ENCODE measurements at places on chromosomes 1 and 21. TPM values are rescaled to one million over a fixed set of nuclear protein-coding genes. Genes with fewer than 3 reads are reported as not detected.

NTRK1 gene
- 22.6 TPM for polyA plus RNA-seq

PSMB4 gene
- 544 TPM for polyA plus RNA-seq

PDPN gene
- polyA plus RNA-seq, result 7.9 TPM

SYT14 gene
- polyA plus RNA-seq, result 0.57 TPM

ALX3 gene
- polyA plus RNA-seq, result not detected

PGBD2 gene
- polyA plus RNA-seq, result 7.2 TPM

- no peaks in the 10 kb centered on the region for H3K36me3 ChIP-seq
- H3K4me3 ChIP-seq, result no peak overlapping the region
- H3K4me1 ChIP-seq, result no peaks in the 10 kb centered on the region
- no peak for DNase-seq
- no peak overlapping the region for H3K27ac ChIP-seq
- no peaks in the 10 kb centered on the region for H3K27me3 ChIP-seq
These were observed 124.2 kb upstream of the OLFM3 start for GRCh38 chr1:102120910-102121309.

DNA sequence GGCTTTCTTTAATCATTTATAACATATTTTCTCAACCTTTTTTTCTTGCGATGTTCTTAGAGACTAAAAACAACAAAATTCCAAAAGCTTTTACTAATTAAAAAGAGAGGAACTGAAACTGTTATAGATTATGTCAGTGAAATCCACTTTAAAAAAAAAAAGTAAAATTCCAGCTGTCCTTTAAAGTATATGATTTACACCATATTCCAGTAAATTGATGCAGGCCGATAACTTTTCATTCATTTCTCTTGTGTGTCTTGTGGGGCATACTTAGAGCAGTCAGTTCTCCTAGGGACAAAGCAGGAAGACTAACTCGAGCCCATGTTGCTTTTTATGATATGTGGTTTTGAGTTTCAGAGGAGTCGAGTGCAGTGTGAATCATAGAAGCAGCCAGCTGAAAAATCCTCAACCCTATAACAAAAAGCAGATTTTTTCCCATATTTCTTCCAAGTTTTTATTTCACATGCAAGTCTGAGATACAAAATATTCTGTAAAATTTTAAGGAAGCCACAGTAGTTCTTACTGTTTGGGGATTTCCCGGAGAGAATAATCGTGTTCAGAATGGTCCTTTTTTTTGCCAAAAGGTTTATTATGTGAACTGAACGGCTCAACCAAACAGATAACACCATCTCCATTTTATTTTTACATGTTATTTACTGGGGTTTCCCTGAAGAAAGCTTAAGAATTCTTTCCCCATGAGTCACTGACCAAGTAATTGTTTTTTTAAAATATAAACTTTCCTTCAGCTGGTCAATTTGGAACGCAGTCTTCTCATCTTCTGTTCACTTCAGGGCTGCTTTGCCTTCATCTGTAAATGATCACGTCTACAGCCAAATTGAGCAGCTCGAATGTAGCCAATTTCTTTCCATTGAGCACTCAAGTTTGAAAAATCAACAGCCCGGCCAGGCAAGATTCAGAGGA lies 77.0 kb upstream of the C1orf105 start:
- no peak for DNase-seq
- no peaks in the 10 kb centered on the region for H3K36me3 ChIP-seq
- H3K27me3 ChIP-seq, result no peaks in the 10 kb centered on the region
- H3K4me1 ChIP-seq, result peaks cover 12% of the 10 kb centered on the region
- no peak overlapping the region for H3K4me3 ChIP-seq
- H3K27ac ChIP-seq, result no peak overlapping the region

DNA sequence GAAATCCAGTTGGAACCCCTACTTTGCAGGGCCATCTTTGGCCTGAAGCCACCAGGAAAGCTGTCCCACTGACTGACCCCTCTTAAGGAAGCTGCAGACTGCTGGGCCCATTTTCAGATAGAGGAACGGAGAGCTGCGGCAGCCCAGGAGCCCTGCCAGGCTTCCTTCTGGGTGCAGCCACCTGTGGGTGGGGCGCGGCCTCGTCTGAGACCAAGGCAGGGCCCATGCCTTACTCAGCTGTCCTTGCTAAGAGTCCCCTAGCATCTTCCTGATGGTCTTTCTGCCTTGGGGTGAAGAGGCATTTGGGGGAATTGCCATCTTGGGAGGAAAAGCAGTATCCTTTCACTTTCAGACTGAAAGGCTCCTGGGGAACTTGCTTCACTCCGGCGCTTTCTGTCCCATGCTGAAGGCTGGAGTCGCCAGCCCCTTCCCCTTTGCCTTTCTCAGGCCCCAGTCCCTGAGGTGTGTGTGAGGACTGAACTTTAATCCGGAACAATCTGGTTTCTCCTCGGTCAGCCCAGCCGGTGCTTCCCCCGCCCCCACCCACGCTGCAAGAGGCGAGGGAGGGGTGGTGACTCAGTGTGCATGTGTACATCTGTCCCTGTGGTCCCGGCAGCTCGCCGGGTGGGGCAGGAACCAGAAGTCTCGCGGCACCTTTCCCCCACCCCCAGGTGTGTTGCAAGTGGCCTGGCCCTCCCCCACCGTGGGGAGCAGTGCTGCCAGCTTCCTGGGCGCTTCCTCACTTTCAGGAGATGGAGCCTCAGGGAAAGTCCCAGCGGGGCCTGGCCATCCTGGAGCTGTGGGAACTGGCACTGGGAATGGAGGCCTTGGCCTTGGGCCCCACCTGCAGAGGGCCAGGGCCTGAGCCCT lies 5.1 kb downstream of the ZC3H12A start:
- peaks cover 68% of the 10 kb centered on the region for H3K4me1 ChIP-seq
- H3K27ac ChIP-seq, result peak overlapping the region; percentile 90
- no peaks in the 10 kb centered on the region for H3K36me3 ChIP-seq
- DNase-seq, result peak; percentile 94

- no peaks in the 10 kb centered on the region for H3K36me3 ChIP-seq
- H3K4me3 ChIP-seq, result no peak overlapping the region
These were observed 4.1 kb downstream of the NUAK2 start for GRCh38 chr1:205317311-205317917.

DNA sequence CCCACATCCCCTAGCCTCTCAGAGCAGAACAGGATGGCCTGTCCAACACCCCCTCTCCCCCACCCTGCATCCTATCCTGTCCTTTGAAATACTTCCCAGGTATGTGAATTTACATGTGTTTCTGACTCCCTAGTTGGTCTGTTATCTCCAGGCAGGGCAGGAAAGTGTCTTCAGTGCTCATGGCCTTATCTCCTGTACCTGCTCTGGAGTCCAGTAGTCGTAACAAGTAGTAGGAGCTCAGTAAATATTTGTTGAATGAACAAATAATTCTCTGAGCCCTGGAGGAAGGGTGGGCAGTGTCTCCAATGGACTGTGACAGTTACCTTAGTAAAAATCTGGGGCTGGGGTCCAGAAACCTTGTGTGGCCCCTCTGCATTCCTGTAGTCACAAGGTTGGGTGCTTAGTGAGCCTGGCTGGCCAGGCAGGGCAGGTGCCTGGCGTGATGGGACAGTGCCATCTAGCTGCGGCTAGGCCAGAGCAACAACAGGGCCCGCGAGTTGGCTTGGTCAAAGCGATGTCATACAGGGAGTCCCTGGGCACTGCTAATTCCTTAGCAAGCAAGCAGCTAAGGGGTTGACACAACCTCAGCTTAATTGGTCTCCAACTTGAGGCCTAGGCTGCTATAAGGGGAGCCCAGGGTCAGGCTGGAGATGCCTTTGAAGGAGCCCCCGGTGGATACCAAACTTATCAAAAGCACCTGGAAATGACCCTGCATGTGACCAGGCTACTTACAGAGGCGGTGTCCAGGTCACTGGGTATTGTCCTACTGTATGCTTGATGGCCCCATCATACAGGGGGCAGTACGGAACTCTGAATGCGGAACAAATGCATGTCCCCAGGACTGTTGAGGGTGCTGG lies 89.0 kb upstream of the PPM1J start:
- no peaks in the 10 kb centered on the region for H3K27me3 ChIP-seq
- DNase-seq, result peak; percentile 85
- no peaks in the 10 kb centered on the region for H3K4me1 ChIP-seq
- H3K27ac ChIP-seq, result no peak overlapping the region

GRCh38 chr1:27397749-27398148 lies 5.3 kb downstream of the GPR3 start:
- no peak overlapping the region for H3K27ac ChIP-seq
- peaks cover 17% of the 10 kb centered on the region for H3K4me1 ChIP-seq
- no peak for DNase-seq
- no peaks in the 10 kb centered on the region for H3K36me3 ChIP-seq
- H3K27me3 ChIP-seq, result no peaks in the 10 kb centered on the region

GRCh38 chr1:209585672-209586071 lies 2.2 kb downstream of the CAMK1G start:
- H3K4me1 ChIP-seq, result peaks cover 23% of the 10 kb centered on the region
- H3K27ac ChIP-seq, result no peak overlapping the region
- H3K27me3 ChIP-seq, result no peaks in the 10 kb centered on the region
- H3K4me3 ChIP-seq, result no peak overlapping the region

DNA sequence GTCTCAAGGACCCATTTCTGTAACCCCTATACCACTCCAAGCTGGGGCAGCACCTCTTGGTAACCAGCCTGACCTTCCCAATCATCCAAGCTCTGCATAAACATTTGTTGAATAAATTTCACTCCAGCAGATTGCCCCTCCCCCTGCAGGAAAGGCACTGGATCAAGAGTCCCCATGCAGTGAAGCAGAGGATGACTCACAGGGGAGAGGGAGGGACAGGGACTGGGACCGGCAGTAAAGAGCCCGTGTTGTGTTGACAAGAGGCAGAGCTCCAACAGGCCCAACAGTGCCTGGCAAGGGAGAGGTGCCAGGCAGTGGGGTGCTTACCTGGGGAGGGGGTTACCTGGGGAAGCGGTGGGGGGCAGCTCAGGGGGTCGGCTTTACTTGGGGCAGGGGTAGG lies 32.3 kb downstream of the SLC9A1 start:
- H3K4me3 ChIP-seq, result no peak overlapping the region
- peak; percentile 93 for DNase-seq
- no peak overlapping the region for H3K27ac ChIP-seq
- H3K27me3 ChIP-seq, result no peaks in the 10 kb centered on the region

GRCh38 chr21:37908691-37909090 lies 7.6 kb downstream of the KCNJ6 start:
- peaks cover 6% of the 10 kb centered on the region for H3K27me3 ChIP-seq
- H3K4me1 ChIP-seq, result no peaks in the 10 kb centered on the region
- no peaks in the 10 kb centered on the region for H3K36me3 ChIP-seq
- DNase-seq, result no peak
- no peak overlapping the region for H3K27ac ChIP-seq

GRCh38 chr1:182977480-182977879 lies 24.5 kb upstream of the SHCBP1L start:
- H3K36me3 ChIP-seq, result no peaks in the 10 kb centered on the region
- no peaks in the 10 kb centered on the region for H3K4me1 ChIP-seq
- no peak overlapping the region for H3K27ac ChIP-seq
- no peak overlapping the region for H3K4me3 ChIP-seq
- no peak for DNase-seq
- no peaks in the 10 kb centered on the region for H3K27me3 ChIP-seq

DNA sequence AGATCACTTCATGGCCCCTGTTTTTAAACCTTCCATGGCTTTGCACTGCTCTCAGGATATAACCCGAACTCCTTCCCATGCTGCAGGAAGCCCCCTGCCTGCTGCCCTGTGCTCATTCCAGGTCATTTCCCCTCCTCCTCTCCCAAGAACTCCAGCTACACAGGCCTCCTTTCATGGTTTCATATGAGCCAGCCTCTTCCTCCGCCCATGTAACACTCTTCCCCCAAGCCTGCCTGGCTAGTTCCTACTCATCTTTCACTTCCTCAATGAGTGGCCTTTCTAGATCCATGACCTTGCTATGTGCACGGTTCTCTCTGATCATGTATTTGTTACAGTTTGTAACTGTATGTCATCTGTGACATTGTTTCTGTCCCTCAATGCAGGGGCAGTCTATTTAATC lies 3.1 kb upstream of the NCF2 start:
- H3K4me1 ChIP-seq, result peaks cover 4% of the 10 kb centered on the region
- no peaks in the 10 kb centered on the region for H3K27me3 ChIP-seq
- H3K27ac ChIP-seq, result no peak overlapping the region
- no peak overlapping the region for H3K4me3 ChIP-seq
- H3K36me3 ChIP-seq, result no peaks in the 10 kb centered on the region
- DNase-seq, result no peak

DNA sequence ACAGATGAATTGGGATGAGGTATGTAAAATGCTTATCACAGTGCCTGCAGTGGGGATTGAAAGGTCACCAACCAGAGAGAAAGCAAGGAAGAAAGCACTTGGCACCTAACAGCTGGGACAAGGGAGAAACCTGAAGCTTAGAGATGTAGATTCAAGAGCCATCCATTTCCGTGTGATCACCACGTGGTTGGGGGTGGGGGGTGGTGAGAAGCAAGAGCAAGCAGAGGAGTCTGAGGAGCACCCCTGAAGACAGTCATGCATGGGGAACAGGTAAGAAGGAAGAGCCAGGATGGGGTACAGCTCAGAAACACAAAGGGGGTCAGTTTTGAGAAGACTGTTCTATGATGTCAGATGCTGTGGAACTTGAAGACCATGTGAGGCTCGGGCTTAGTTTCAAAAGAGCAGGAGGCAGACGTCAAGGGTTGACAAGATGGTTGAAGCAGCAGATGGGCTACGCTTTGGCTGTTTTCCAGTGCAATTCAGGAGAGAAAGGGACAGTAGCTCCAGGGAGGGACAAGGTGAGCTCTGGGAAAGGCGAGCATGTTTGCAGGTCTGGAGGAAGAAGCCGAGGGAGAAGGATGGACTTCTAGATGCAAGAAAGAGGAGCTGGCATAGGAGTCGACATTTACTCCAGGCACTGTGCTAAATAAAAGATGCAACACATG lies 17.4 kb downstream of the KANK4 start:
- no peak overlapping the region for H3K4me3 ChIP-seq
- H3K27me3 ChIP-seq, result no peaks in the 10 kb centered on the region
- H3K36me3 ChIP-seq, result no peaks in the 10 kb centered on the region

DNA sequence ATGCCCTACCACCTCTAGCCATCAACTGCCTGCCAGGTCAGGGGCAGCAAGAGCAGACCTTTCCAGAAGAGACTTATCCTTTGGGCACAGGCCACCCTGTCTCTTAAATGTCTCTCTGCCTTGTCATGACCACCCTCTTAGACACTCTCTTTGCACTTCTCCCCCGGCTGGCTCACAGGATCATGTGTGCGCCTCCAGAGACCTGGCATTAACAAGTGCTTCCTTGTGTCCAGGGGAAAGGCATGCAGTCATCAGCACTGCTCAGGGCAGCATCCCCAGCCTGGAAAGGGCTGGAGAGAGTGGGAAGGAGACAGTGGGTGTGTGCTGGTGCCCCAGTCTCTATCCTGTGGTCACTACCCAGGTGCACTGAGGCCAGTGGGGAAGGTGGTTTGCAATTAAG lies 85.2 kb upstream of the TLR5 start:
- no peaks in the 10 kb centered on the region for H3K36me3 ChIP-seq
- no peaks in the 10 kb centered on the region for H3K27me3 ChIP-seq
- H3K4me1 ChIP-seq, result peaks cover 1% of the 10 kb centered on the region
- no peak overlapping the region for H3K27ac ChIP-seq

Measured in adrenal gland (tissue), 19 donors.